ENCODE measurements at places on chromosomes 11 and 22.

DNA sequence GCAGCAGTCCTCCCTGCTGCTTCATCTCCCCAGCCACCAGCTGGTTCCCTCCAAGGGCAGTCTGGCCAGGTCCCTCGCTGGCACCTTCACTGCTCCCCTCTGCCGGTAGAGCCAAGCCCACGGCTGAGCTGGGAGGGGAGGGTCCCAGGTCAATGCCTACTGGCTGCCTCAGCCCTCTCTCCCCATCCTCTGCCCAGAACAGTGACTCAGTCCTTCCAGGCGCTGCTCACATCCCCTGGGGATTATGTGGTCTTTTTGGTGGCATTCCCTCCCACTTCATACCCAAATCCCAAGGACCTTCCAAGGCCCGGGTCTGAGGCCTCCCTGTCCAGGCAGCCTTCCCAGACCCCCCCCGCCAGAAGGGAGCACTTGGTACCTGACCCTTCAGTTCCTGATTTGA, 44.9 kb downstream of the WNT7B start:
- DNase-seq: no peak

- no peak for DNase-seq
Observed at GRCh38 chr11:113603277-113604059, 102.6 kb downstream of the TMPRSS5 start.

GRCh38 chr11:112942966-112943643, 18.1 kb upstream of the NCAM1 start:
- DNase-seq: no peak

- DNase-seq: no peak
Observed at GRCh38 chr11:8732748-8733241, 50.2 kb downstream of the RPL27A start.

DNA sequence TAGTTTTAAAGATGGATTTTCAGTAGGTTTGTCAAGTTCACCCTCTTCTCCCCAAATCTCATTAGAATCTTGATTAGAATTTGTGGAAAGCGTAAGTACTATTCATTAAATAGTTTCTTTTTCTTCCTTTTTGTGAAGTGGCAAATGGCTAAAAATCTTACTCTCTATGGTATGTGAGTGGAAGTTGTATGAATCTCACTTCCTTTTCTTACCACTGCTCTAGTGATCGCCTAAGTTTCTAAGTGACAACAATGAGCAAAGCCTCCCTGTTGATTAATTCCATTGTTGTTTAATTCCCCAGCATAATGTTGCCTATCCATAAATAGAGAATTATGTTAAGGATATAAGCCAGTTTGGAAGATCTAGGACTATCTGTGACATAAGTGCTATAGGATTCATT, 82.7 kb downstream of the PGR start:
- DNase-seq: no peak

DNA sequence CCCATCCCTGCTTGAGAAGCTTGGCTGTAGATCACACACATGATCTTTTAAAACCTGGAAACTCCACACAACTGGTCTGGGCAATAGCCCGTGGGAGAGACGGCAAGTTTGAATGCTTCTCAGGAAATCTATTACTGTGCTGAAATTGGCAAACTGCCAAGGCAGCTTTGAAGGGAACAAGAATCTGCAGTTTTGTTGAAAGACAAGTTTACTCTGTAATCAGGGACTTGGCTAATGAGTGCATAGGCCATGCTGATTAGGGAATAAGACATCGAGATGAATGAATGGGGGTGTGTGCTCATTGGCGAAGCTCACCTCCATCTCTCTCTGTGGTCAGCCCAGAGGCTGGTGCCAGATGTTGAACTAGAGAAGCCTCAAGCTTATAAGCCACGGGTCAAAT, 218.8 kb downstream of the HIPK3 start:
- DNase-seq: no peak

GRCh38 chr22:40665312-40665711, 14.0 kb upstream of the MCHR1 start:
- no peak for DNase-seq

DNA sequence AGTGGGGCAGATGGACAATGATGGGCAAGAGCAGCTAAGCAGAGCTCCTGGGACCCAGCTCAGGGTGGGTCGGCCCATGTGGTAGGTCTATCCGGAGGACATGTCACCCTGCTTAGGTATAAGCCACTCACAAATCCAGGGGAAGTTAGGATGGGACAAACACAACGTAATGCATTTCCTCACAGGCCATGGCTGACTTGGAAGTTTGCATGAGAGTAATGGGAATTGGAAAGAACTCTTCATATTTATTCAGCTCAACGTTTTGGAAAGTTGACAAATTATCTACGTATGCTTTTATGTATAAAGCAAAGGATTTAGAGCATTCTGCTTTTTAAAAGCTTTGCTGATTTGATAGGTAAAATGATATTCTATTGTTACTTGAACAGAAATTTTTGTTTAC, 74.9 kb downstream of the SMCO4 start:
- DNase-seq: no peak

DNA sequence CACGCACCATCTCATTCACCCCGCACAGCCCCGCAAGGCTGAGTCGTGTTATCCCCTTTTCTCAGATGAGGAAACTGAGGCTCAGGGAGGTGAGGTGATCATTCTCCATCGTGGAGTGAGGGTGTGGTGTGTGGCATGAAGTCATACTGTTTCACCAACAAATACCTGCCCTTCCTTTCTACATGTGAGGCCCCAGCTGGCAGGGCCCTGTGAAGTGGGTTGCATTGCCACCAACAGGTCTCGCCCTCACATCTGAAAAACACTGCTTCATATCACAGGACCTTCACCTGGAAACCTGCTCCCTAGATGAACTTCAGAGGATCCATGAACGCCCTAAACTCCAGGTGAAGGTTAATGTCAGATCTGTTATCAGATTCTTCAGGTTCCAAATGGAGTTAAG, 4.3 kb downstream of the SSTR3 start:
- no peak for DNase-seq

DNA sequence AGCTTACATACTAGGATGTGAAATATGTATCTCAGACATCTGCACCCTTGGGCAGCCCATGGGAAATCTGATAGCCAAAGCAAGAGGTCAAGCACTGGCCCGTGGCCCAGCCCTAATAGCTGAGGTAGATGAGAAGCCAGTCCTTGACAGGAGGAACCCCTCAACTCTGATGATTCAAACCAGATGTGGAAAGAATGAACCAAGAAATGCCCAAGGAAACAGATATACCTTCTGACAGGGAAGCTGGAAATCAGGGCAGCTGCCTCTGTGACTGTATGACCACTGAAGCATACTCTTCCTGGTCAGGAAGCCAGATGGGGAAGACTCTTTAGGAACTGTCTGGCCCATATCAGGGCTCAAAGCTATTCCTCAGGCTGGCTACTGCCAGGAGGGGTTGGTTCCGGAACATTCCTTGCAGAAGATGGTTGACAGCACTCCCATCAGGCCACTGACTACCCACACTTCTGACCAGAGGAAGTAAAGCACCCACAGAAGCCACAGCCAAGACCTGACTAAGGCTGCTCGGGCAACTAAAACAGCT, 124.2 kb downstream of the SWAP70 start:
- DNase-seq: no peak

DNA sequence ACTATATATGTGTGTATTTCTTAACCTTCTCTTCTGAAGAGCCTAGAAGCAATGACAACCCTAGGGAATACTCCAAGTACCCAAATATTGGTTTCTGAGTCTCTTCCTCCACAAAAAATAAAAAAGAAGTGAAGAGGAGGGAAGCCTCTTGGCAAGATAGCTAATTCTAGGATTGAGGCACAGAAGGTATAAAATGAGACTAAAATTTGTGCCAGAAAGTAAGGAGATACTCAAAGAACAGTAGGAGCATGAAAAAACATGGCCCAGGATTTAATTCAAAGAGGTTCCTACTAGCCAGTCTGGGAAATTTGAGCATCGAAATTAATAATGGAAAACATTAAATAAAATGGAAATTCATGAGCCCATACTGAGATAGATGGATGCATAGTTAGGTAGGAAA, 112.1 kb downstream of the PAX6 start:
- DNase-seq: no peak

- DNase-seq: no peak
Observed at GRCh38 chr11:124946735-124947141, 7.3 kb upstream of the CCDC15 start.

DNA sequence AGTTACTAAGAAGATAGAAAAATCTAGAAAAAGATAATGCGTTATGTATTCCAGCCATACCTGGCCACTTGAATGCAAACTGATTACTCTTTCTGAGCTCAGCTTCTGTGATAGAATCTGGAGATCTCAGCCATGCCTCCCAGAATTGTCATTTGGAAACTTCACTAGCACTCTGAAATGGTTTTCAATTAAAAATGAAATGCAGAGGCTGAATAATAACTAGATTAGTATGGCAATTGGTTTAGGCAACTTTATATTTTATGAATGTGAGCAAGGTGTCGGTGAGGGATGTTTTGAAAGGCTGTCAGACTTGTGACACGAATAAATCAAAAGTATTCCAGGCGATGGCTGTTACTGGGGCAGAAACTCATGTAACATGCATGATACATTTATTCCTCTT, 128.8 kb upstream of the SORL1-AS1 start:
- DNase-seq: no peak
